Renal cortical epithelial cell (primary cell): ENCODE measurements at places on chromosomes 3 and 15. TPM values are rescaled to one million over a fixed set of nuclear protein-coding genes. Genes with fewer than 3 reads are reported as not detected.

PLSCR5 gene
- not detected in 2 replicates for total RNA-seq

CCRL2 gene
- not detected in 2 replicates for total RNA-seq

TEX55 gene
- total RNA-seq: not detected in 2 replicates

KY gene
- 0.65 TPM in 1 of 2 replicates, not detected in the other for total RNA-seq

HYAL1 gene
- 7.3 and 22.8 TPM in 2 replicates for total RNA-seq

ADAMTSL3 gene
- 11.1 and 20.7 TPM in 2 replicates for total RNA-seq

ISL2 gene
- 0.05 and 0.87 TPM in 2 replicates for total RNA-seq

TNNC1 gene
- total RNA-seq: 0.30 and 1.2 TPM in 2 replicates
